ENCODE measurements at places on chromosomes 1 and 21. TPM values are rescaled to one million over a fixed set of nuclear protein-coding genes. Genes with fewer than 3 reads are reported as not detected.

GRCh38 chr1:222791006-222791710, 23.7 kb upstream of the DISP1 start:
- no peak overlapping the region for H3K27ac ChIP-seq
- no peaks in the 10 kb centered on the region for H3K36me3 ChIP-seq
- DNase-seq: no peak
- peaks cover 3% of the 10 kb centered on the region for H3K27me3 ChIP-seq
- peaks cover 2% of the 10 kb centered on the region for H3K4me1 ChIP-seq

HSD3B2 gene
- total RNA-seq: not detected

CD5L gene
- total RNA-seq: not detected

NTPCR gene
- total RNA-seq: 28.5 TPM
